ENCODE measurements at places on chromosomes 7 and 10.

DNA sequence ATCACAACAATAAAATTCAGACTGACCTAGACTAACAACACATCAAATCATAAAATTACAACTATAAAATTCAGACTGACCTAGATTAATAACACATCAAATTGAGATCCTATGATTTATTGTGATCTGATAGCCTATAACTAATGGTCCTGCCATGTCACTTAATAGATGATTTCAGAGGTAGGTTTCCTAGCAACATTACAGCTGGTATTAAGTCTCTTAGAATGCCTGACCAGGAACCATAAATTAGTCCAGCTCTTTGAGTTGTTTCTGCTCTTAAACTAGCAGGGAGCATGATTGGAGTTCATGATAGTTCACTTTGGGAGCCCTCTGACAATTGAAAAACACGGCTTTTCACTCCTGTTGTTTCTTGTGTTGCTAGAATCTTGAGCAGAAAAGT, 318.9 kb downstream of the BMPER start:
- no peak for ATAC-seq

- ATAC-seq: peak; percentile 37
Measured at GRCh38 chr10:101014966-101015581, 15.5 kb downstream of the LZTS2 start.

- no peak for ATAC-seq
Measured at GRCh38 chr7:34165927-34166550, 260.7 kb downstream of the BMPER start.

DNA sequence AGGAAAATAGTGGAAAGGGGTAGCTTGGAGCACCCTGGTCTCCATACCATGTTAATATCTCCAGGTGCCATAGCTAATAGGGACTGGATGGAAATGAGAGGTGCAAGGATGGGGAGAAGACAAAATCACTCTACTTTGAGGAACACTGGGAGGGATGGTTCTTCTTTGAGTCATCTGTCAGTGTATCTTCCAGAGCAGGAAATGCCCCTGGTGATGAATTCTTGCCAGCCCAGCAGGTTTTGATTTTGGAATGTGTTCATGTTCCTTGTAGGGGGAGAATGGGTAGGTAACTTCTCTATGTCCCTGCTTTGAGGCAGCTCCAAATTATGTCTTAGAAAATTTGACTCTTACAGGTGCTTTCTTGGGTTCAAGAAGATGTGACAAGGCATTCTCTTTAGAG, 177.0 kb upstream of the GLI3 start:
- ATAC-seq: no peak

DNA sequence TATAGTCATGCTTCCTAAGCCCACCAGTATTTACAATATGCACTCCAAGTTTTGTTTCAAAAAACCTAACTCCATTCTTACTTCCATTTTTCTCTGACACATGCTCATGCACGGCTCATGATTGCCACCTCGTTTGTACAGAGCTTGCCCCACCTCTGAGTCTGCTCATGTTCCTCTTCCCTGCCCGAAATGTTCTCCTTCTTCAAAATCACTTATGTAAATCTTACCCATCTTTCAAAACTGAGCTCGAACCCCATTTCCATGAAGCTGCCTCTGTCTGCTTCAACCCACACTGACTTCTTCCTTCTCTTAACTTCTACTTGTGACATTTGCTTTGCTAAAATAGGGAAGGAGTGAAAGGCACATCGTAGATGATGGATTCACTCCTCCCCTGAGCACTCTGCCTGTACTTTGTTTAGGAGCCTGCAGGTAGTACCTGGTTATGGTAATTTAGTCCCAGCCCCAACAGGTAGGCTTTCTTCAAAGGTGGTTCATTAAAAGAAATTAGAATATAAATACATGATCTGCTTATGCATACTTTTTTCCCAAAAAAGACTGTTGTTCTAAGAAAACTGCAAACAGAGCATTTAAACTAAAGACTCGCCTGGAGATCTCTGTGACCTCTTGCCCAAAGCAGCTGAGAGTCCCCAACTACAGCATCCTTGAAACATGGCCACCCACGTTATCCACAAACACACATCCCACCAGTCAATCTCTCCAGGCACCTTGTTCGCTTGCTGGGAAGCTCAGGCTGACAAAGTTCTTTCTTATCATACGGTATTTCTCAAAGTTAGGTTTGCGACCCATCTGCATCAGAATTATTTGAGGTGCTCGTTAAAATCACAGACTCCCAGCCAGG, 172.0 kb downstream of the DGKI start:
- no peak for ATAC-seq

DNA sequence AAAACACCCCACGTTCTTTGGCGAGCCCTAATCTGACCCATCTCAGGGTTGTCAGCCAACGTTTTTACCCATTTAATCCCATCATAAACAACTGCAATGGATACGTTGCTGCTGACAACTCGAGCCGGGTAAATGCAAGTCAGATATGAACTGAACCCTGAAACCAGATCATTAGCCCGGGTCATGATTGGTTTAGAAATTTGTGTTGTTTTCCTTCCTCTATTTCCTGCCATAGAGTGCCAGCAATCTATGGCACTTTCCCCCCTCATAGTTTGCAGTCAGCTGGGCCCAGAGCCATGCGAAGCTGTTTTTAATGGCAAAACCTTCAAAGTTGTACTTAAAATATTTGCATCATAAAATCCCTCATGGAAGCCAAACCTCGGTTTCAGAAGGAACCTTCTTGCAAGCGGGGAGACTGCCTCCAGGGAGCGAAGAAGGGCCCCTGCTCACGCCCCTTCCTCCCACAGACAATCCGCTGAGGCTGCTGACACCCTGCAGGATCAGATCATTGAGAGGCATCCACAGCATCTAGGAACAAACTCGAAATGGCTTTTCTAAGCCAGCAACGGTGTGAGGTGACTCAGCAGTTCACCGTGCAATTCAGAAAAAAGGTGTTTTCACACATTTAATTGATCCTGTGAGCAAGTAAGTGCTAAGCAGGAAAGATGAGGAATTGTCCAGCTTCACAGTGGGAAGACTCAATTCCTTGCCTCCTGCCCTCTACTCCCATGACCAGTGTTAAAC, 710.1 kb downstream of the PARD3 start:
- ATAC-seq: no peak

DNA sequence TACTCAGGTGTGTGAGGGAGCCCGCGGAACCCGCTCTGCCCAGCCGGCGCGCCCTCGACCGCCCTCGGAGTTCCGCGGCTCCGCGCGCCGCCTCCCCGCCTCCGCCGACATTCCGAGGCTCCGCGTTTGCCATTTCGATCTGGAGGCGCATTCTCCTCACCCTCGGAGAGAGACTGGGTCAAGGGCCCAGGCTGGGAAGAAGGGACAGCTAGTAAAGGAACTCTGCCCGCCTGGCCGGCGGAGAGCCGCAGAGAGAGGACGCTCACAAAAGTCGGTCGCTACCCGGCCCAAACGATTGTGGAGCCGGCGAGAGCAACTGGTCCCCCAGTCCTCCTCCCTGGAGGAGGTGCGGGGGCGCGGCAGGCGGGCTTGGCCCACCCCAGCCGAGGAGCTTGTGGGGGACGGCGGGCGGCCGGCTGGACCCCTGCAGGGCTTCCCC, 74.5 kb upstream of the LEP start:
- no peak for ATAC-seq

DNA sequence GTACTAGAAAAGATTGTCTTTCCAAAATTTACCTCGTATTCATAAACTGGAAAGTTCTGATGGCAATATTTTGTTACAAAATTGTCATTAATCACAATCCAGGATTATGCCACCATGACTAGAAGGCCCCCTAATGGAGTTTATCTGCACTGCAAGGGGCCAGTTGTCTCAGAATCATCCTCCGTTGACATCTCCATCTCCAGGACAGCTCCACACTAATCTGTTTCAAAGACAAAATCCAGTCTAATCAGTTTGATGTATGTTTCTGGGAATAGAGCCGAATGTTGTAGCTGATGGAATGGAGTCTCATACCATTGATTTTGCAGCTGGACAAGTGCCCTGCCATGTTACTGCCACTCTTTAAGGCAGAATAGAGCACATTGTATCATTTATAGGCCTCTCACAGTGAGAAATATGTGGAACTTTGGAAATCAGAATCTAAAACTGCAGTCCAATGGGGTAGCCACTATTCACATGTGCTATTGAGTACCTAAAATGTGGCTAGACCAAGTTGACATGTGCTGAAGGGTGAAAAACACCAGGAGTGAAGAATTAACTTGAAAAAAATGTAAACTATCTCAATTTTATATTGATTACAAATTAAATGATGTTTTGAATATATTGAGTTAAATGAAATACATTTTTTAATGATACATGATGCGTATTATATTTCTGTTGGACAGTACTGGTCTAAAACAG, 38.3 kb upstream of the TOMM7 start:
- ATAC-seq: no peak

DNA sequence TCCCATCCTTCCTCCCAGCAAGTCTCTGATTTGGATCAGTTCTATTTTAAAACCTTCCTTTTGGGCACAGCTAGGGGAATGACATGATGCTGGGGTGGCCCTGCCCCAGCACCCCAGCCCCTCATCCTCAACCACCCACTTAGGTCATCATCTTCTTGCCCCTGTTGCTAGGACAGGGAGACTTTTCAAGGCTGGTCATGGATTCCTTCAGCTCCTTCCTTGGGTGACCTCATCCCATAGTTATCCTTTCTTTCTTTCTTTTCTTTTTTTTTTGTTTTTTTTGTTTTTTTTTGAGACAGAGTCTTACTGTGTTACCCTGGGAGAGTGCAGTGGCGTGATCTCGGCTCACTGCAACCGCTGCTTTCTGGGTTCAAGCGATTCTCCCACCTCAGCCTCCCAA, 127.2 kb downstream of the WDFY4 start:
- ATAC-seq: no peak

DNA sequence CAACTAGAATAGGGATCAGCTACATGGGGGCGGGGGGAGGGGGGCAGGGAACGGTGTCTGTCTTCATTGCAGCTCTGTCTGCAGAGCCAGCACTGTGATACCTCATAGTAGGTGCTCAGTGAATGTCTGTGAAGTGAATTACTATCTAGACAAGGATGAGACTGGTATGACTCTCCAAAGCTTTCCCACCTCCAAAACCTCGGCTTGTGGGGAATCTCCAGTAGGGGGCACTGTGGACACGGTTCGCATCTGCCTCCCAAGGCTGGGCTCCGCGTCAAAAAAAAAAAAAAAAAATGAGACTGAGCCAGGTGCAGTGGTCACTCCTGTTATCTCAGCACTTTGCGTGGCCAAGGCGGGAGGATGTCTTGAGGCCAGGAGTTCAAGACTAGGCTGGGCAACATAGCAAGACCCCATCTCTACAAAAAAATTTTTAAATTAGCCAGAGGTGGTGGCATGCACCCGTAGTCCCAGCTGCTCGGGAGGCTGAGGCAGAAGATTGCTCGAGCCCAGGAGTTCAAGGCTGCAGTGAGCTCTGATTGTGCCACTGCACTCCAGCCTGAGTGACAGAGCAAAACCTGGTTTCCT, 9.6 kb downstream of the TRIM56 start:
- peak; percentile 44 for ATAC-seq

DNA sequence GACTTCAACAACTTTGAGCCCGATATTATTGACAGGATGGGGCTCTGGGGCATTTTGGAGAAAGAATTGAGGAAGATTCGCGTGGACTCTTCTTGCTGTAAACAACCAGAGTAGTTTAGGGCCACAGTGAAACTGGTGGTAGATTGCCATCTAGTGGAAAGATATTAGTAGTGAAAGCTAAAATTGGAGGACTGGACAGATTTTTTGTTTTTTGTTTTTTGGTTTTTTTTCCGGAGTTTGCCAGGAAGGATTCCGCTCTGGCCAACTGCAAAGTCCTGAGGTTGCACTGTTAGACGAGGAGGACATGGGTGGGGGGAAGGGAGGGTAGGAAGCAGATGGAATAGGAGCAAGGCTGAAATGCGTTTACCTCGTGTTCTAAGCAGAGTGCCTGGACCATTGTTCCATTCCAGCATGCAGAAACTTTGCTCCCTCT, 11.7 kb downstream of the NOBOX start:
- ATAC-seq: peak; percentile 74

- no peak for ATAC-seq
Measured at GRCh38 chr7:149063476-149063875, 27.0 kb downstream of the ZNF786 start.

DNA sequence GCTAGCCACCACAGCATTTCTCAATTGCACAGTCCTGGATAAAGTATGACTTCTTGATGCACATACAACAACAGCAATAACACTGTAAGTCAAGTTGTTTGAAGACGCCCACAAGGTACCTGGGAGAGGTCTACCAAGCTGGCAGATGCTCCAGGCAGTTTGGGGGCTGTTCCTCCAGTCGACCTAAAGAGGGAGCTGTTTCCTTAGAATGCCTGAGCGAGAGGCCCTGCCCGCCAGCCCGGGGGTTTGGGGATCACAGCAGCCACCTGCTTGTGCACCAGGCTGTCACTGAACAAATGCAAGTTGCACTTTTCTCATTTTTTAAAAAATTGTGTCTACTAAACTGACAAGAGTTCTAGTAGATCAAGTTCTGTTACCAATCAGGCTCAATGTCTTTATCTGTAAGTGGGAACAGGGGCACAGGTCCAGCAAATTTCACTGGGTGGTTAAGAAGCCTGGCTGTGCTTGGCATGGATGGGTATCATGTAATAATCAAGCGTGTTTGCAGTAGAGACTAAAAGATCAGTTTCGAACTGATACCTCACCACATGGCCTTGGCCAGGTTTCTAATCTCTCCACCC, 193.8 kb upstream of the ADO start:
- ATAC-seq: peak; percentile 16

DNA sequence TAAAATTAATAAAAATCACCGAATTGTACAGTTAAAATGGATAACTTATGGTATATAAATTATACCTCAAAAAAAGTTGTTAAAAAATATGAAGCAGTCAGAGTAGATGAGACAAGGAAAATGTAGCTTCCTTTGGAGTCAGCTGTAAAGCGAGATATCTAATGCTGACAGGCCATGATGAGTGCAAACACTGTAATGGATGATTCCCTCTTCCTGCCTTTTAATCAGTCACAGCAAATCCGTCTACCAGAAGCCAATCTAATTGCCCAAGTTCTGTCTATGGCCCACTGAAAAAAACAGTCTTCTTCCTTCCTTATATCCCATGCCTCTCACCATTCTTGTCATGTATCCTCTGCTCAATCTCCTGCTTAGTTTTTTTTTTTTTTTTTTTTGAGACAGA, 59.9 kb upstream of the DNAJB12 start:
- no peak for ATAC-seq

GRCh38 chr7:31500656-31501055, 13.2 kb upstream of the ITPRID1 start:
- ATAC-seq: no peak

GRCh38 chr7:50531401-50531911, 33.7 kb downstream of the DDC start:
- peak; percentile 70 for ATAC-seq
